HS-5 (cell line): ENCODE measurements at places on chromosomes 6 and 20.

DNA sequence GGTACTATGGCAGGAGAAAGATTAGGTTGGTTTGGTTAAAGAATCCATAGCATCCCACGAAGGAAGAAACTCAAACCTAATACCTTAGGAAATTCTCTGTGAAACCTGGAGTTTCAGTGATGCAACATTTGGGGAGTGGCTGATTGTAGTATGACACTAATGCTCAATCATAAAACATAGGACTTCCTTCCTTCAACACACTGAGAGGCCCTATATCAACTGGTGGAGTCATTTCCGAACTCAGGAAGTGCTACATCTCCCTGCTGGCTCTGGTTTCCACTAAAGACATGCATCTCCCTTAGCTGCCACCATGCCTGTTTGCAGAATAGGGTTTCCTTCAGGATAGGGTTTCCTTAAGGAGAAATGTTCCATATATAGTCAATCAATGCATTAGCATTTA lies 5.2 kb upstream of the MANEA start:
- DNase-seq, result no peak

DNA sequence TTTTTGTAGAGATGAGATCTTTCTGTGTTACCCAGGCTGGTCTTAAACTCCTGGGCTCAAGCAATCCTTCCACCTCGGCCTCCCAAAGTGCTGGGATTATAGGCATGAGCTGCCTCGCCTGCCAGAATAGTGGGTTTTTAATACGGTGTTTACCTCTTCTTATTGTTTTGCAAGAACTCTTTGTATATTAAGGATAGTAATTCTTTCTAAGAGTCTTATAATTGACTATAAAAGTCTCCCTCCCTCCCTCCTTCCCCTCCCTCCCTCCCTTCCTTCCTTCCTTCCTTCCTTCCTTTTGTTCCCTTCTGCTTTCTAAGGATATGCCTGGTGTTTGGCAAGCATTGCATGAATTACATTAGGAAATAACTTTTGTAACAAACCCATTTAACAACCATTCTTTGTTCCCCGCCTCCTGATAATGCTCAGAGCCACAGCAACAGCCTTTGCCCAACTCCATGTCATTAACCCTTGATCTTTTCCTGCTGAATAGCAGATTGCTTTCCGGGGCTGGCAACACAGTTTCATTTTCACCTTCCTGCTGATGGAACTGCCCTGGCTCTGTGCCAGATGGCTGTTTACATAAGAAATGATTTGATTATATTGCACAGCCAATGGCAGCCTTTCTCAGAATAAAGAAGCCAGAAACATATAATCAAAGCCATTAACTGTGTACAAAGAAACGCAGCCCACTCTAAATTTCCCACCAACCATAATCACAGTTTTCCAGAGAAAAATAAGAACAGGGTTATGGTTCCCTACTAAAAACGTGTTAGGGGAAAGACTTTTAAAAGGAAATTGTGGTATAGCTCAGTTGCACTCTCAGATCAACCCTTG lies 143.7 kb upstream of the PTPN1 start:
- DNase-seq, result no peak

GRCh38 chr6:113989675-113990074 lies 18.7 kb upstream of the HDAC2 start:
- no peak for DNase-seq

DNA sequence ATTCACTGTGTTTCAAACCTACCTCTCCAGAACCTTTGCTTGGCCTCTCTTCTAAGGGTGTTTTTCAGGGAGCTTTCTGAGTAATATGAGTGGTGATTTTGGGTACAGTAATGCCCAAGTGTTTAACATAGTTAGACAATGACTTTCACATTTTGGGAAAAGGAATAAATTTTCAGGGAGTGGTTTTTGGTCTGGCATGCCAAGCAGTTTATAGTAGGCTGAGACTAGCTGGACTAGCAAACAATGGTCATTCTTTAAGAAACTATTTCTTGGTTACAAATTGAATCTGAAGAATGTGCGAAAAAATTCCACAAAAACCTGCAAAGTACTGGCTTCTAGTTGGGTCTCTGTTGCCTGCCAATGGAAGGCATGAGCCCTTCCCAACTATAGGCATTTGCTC lies 15.4 kb downstream of the FNDC1 start:
- DNase-seq, result no peak

- no peak for DNase-seq
Observed at GRCh38 chr6:90413867-90414266, 117.2 kb upstream of the BACH2 start.
